ENCODE measurements at places on chromosomes 4 and X.

DNA sequence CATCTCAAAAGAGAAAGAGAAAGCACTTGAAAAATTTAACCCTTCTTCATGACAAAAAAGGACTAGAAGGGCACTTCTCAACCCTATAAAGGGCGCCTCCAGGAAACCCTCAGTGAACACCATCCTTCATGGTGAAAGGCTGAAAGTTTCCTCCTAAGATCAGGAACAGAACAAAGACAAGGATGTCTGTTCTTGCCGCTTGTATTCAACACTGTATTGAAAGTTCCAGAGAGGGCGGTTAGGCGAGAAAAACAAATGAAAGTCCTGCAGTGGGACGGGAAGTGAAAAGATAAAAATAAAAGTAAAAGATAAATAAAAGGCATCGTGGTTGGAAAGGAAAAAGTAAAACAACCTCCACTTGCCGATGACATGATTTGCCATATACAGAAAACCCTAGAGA is 50.9 kb downstream of the RNF212 start:
- DNase-seq = no peak

GRCh38 chr4:104763554-104764222 is 269.0 kb upstream of the CXXC4 start:
- no peak for DNase-seq

DNA sequence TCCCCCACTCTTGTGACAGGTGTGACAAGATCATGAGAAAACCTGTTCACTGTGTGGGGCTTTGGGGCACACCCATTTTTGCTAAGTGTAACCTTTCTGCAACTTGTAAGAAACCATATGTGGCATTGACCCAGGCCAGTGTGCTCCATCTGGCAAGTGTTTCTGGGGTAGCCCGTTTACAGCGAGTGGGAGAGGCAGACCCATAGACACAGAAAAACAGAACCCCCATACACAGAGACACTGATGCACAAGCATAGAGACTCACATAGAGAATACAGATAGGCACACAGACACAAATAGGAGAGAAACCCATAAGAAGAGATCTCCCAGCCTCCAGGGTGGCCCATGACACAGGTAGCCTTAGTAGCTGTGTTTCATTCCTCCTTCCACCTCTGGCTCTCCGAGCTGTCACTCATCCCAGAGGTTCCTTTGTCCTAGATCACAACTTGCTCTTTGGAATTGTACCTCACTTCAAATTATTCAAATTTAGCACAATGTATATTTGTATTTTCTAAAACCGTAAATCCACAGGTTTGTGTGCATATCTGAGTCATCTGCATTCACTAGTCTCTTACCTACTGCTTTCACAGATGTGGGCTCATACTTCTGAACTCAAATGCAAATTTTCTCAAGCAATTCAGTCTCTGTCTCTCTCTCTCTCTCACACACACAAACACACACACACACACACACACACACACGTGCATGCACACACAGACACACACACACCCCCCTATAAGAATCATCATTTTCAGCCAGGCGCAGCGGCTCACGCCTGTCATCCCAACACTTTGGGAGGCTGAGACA is 114.4 kb downstream of the SH3KBP1 start:
- no peak for DNase-seq

- peak; percentile 10 for DNase-seq
These were observed 140.0 kb downstream of the COL4A6 start for GRCh38 chrX:108298165-108298602.

DNA sequence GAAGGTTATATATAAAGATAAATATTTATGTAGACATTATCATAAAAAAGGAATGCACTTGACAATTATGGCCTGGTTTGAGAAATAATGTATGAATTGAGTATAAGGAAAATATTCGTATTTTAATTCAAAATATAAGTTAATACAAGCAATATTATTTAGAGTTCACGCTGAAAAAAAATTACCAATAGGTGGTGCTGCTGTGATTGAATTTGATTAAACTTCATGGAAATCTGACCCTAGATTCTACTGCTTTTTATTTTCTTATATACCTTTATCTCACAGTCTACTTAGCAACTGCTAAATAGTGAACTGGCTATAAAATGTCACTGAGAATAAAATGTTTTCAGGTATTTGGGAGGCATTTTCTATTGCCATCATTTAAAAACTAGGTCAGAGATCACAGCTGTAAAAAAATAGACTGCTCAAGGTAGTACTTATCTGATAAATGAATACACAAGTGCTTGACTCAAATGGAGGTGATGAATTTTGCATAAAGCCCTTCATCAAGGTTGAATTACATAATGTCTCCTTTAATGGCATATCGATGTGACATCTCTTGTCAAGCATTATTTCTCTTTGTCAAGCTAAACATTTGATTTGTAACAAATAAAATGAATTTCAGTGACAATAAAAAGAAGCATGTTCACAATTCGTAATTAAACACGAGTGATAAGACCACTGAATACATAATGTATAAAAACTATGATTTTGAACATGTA is 1638.8 kb upstream of the PCDH7 start:
- DNase-seq = no peak

DNA sequence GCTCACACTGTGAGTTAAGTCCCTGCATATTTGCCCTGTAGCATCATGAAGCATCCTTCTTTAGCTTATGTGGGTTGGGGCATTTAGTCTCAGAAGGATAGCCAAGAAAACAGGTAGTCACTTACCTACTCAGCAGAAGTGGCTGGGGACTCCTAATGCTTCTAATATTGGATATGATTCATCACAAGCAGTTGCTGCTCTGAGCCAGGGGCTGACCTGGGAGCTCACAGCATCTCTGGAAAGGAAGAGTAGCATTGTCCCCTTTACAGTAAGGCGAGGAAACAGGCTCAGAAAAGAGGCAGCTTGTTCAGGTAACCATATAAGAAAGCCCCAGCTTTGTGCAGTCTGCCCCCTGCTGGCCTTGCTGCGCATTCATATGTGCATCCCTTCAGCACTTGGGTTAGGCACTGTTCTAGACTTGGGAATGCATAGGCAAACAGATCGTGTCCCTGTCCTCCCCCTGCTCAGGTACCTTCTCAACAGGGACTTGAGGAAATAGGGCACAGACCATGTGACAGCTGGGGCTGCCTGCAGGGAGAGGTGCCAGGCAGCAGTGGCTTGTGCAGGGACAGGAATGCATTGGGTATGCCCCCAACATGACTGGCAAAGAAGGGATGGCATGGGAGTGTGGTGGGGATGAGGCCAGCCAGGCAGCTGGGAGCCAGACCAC is 35.7 kb upstream of the TBC1D14 start:
- DNase-seq = peak; percentile 67

GRCh38 chr4:149997881-149998421 is 80.3 kb upstream of the DCLK2 start:
- DNase-seq = no peak

DNA sequence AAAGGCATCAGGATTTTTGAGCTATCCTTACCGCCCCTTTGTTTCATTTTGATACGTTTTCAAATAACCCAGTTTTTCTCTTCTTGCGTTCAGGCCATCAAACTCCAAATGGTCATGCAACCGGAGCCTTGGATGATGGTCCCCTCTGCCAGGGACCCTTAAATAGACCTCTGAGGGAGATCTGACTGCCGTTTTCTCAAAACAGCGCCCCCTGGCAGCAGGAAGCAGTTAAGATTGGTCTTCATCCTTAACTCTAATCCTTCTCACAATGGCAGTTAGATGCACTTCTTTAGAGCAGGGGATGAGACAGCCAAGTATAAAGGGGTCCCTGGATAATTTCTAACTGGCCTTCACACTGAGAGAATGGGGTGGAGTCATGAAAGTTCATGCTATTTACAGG is 525.0 kb upstream of the SPANXN1 start:
- peak; percentile 4 for DNase-seq

- no peak for DNase-seq
These were observed 225.1 kb upstream of the GALNTL6 start for GRCh38 chr4:171588051-171588545.

DNA sequence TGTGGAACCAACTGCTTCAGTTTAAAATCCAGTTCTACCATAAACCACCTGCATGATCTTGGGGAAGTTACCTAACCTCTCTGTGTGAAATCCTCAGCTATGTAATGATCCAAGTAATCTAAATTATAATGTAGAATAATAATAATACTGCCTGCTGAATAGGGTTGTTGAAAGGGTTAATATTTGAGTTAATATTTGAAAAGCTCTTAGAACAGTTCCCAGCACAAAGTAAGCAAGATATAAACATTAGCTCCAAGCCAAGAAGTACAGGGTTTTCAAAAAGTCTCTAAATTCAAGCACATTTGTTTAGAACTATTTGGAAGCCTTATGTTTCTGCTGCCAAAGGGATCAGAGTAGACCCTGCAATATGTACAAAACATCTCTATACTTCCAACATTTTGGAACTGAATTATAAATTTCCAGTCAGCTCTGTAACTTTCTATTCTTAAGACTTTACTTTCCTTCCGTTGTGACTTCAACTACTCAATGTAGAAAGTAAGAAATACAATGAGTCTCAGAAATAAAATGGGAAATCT is 76.7 kb upstream of the FAM9C start:
- DNase-seq = no peak

DNA sequence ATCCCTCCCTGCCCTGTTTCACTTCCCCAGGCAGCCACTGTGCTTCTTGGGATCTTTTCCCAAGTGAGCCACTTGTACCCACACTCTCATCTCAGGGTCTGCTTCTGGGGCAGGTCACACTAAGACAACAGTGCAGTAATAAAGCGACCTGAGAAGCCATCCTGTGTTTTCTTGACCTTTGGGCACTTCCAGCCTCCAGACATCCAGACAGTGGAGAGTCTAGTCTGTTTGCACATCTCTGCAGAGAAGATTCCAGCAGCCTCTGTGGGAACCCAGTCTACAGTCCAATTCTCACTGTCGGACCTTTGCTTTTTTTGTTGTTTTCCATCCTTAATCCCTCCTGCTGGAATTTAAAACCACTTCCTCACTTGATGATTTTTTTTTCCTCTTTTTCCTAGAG is 50.3 kb upstream of the ATP6AP2 start:
- no peak for DNase-seq

- DNase-seq = peak; percentile 75
These were observed 44.7 kb downstream of the PRPS1 start for GRCh38 chrX:107672955-107673378.

DNA sequence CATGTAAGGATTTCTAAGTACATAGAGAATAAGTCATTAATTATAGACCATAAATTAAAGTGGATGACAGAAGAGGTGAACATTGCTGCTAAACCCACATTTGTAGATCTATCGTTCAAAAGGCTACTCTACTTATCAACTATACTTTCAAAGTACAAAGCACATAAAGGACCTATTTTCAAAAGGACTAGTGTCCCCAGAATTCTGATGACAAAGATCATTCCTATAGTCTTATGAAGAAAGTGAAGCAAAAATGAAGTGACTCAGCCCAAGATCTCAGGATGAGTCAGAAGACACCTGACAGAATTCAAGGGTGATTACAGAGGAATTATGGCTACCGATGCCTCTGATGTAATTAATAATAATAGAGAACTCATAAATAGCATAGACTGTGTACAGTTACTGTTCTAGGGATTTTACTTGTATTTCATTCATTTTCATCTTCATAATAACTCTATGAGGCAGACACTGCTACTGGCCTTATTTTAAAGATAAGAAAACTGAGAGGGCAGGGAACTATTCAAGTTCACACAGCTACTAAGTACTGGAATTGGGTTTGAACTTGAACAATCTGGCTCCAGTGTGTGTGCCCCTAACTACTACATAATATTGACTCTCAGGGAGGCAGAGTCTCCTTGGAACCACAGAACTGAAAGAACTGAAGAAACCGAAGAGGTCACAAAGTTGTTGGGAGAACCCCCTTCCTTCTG is 17.1 kb downstream of the USP46 start:
- no peak for DNase-seq

GRCh38 chr4:143406523-143406922 is 69.8 kb downstream of the GAB1 start:
- DNase-seq = no peak

DNA sequence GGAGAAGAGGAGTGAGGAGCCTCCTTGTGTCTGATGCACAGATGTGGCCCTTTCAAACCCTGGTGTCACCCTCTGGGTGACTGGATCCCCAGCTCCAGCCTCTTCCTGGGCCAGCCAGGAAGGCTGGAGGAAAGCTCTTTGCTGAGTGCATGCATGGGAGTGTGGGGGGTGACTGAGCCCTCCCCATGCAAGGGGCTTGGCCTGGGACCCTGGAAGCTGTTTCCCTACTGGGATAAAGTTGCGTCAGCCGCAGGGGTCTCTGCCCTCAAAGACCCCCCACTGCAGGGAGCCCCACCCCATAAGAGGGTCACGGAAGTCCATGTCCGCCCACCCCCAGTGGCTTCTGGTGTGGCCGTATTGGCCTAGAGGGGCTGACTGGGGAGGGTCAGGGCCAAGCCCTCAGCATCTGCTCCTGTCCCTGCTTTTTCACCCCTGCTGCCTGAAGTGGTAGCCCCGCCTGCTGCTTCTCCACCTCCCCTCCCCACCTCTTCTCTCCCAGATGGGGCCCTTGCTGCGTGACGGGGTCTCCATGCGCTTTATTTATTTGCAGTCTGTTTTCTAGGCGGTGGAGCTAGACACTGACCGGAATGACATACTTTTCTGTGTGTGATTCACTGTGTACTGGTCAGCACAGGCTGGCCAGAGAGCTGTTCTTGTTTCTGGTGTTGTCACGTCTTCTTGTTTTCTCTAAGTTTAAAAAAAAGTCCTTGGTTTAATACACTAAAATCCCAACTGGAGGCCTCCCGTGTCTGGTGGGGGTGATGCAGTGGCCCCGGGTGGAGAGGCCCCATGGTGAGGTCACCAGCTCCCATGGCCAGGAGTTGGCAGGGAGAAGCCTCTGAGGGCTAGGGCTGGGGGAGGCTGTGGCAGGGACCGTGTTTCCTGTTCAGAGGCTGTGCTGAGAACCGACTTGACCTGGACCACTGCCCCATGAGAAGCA is 3.6 kb downstream of the SMIM10L2A start:
- no peak for DNase-seq

GRCh38 chr4:3233391-3234071 is 15.4 kb upstream of the MSANTD1 start:
- peak; percentile 76 for DNase-seq

All from H7 (cell line).